ENCODE measurements at places on chromosomes 6 and 20. TPM values are rescaled to one million over a fixed set of nuclear protein-coding genes. Genes with fewer than 3 reads are reported as not detected.

- DNase-seq = no peak
Observed at GRCh38 chr20:25532015-25532751, 53.1 kb downstream of the NINL start.

GRCh38 chr6:43767553-43768505 is 2.2 kb upstream of the VEGFA start:
- DNase-seq = no peak

Gene CD24
- 7,557 TPM for total RNA-seq

DNA sequence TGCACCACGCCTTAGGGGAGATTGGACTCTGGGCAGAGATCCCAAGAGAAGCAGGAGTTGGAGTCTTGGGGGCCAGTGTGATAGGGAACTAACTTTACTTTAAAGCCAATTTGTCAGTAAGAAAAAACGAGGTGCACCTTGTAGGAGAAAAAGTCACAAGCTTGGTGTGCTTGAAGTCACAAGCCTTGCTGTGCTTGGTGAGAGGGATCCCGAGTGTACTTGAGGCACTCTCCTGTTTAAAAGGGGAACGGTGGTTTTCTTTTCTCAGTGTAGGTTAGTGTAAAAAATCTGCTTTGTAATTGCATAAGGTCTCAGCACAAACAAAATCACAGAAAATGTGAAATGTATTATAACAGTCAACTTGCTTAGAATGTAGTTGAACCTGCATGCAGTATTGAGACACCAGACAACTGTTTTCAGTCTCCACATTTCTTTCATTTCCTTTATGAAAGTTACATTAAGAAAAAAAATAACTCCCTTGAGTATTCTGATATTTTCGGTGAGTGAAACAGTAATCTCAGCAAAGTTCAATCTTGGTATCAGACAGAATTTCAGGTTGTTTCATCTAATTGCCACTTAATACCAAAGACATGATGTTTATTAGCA is 111.1 kb upstream of the DUSP22 start:
- no peak for DNase-seq

Gene SEMG1
- total RNA-seq = not detected

Gene PCNA
- total RNA-seq = 126 TPM

DNA sequence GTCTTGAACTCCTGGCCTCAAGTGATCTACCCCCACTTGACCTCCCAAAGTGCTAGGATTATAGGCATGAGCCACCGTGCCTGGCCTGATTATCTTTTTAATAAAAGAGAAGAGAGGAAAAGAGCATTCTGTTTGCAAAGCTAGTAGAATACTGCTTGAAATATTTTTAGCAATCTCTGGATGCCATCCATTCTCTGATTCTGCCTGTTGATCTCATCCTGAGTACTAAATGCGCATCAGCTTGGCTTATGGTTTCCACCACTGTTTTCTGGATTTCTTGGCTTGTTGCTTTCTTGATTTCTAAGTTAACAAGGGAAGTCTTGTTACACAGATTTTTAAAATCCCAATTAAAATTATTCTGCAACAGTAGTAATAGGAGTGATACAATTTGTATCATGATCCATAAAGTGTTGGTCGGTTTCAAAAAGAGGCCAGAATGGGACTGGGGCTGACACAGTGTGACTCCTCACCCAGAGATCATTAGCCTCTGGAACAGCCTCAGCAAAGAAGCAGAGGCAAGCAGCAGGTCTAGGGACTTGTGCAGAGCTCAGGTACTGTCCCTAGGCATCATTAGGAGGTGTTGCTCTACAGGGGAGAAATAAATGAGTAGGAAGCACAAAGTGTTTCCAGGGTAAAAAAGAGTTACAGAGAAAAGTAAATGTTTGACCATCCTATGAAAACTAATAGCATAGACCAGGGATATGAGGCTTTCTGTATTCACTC is 17.8 kb upstream of the SLC16A10 start:
- no peak for DNase-seq

Gene GRM4
- 0.05 TPM for total RNA-seq

GRCh38 chr6:126550323-126550722 is 210.4 kb downstream of the CENPW start:
- no peak for DNase-seq

DNA sequence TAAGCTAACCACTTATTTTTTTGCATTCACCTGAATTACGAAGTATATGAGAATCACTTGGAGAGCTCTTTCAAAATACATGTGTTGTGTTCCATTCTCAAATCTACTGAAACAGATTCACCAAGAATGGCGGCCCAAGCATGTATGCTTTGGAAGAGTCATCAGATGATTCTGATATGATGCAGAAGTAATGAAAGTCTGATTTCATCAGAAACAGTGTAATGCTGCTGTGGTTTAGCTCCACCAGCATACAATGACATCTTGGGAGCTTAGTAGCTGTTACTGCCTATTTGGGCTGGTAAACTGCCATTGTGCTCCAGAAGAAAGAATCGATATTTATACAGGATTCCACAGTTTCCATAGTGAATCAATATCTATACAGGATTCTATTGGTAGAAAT is 52.9 kb downstream of the UBR2 start:
- no peak for DNase-seq

GRCh38 chr20:5376228-5376627 is 59.5 kb upstream of the PROKR2 start:
- no peak for DNase-seq

Gene KIF13A
- 23.3 TPM for total RNA-seq

Gene MUCL3
- 0.17 TPM for total RNA-seq

DNA sequence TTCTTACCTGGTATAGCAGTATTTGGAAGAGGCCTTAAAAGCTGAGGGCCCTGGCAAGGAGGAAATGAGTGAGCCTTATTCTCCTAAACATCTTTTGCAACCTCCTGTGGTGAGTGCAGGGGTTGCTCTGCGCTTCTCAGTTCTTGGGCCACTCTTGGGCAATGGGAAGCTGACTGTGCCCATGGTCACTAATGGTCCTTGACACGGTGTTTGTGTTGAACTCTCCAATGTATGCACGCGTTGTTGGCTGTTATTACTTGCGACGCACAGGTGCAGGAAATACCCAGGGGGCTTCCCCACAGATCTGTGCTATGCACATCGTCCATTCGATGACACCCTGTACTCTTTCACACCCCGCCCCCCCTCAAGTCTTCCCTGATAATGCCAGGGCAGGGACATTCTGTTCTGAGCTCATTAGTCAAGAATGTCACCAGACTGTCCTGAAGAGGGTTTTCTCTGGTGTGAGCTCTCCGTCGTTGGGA is 79.7 kb downstream of the EDN1 start:
- peak; percentile 62 for DNase-seq

DNA sequence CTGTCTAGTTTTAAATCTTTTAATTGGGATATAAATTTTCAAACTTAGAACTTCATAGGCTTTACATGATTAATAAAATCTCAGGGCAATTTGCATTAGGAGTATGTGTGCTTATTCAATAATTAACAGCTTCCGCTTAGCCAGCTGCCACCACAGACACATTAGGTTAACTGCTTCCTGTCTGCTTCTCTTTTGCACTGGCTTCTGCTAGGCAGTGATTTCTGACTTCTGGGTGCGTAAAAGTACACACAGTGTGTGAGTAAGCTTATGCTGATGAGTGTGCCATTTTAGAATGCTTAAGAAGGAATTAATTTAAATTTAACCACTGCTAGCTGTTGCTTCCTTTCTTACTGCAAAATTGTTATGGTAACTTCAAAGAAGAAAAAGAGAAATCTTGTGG is 73.9 kb downstream of the F13A1 start:
- DNase-seq = peak; percentile 85

DNA sequence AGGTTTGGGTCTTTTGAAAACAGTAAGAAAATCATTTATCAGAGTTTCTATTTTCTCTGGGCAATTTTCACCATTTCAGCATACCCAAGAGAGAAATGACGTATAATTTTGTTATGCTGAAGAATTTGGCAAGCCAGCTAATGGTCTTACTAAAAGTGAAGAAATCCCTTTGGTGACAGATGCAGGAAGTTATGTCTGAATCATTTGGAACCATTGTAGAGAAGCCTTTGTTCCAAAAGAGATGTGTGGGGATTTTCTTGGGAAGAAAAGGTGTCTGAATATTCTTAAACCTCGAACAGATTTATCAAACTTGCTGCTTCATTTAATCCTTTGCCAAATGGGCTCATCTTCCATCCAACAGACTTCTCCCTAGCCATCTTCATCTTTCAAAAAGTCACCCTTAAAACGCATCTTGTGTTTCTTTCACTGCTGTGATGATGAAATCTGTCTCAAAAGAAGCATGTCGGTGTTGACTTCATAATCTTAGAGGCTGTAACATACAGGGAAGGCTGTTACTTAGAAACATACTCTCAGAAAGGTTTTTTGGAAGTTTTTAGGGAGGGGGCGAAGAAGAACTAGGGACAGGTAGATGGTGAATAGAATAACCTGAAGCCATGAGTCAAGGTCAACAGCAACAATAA is 39.5 kb downstream of the CITED2 start:
- peak; percentile 82 for DNase-seq

Gene SPAG4
- 37.0 TPM for total RNA-seq

DNA sequence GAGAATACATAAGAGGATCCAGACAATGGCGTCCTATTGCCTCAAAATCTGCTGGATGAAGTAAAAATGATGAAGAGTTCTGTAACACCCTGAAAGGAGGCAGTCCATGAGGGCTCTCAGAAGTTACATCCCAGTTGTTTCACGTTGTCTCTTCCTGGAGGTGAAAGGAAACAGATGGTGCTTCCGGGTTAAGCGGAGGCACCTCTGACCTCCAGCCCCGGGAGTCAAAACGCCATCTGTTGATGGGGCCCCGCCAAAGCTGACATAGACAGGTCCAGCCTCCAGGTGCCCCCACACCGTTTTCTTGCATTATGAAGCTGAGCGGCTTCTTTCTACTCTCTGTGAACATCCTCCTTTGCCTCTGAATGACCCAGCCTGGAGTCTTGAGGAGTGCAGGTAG is 9.5 kb downstream of the SEMG2 start:
- no peak for DNase-seq

DNA sequence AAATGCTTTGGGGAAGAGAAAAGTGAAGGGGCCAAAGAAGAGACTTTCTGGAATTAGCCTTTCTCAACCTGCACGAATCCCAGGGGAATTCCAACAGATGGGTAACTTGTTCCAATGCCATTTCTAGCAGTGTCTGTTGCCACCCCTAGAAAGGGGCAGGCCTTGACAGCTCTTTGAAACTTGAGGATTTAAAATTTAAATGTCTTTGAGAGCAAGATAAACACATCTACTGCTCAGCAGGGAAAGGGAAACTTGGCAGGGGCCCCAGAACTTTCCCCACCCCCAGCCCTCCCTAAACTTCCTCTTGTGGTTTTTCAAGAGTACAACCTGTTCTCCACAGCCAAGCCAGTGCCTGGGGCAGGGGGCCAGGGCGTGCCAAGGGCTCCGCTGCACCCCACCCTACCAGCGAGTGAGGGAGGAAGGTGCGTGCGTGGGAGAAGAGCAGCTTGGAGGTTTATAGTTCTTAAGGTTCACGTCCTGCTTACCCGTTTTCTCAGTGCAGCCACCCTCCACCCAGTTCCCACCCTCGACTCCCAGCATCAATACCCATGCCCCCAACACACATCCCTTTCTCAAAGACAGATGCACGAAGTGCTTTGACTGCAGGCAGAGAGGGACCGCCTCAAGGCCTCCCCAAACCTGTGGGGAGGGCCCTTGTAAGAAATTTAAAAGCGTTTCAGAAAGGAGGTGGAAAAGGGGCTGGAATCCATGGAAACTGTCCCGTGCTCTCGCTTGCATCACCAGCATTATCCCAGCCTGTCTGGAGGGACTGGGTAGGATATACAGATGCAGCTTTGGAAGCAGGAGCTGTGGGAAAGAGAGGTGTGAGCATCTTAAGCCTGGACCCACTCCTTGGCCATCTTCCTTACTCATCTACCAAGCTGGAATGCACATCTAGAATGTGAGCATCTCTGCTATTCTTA is 4.5 kb upstream of the TAF8 start:
- DNase-seq = peak; percentile 95

DNA sequence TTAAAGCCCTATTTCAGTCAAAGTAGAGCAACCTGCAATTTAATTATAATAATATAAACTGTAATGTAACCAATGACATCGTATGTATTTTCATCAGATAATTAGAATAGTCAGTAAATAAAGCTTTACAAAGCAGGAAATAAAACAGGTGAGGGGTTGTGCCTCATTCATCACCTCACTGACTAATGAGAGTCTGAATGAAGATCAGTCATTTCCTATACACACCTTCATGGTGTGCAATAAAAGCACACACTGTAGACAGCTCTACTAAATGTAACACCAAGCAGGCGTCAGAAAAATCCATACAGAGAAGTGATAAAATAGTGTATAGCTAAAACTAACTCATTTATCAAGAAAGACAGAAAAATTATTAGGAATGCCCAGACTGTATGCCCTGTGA is 105.9 kb downstream of the MAN1A1 start:
- no peak for DNase-seq

DNA sequence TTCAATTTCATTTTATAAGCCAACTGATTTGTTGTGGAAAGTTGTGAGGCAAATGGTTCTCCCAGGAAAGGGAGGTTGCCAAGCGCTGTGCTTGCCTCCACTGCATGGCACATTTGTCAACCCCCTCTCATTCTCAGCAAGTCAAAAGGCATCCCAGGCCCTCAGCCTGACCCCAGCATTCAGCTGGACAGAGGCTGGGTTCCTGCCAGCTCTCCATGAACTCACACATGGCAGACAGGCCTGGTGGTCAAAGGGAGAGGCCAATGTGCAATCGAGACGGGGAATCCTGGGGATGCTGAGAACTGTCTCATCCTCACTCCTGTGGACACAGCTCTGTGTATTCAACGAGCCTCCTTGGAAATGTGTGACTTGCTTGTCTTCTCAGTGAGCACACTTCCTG is 106.0 kb upstream of the CDH4 start:
- no peak for DNase-seq

GRCh38 chr20:5687884-5688283 is 62.3 kb upstream of the SHLD1 start:
- no peak for DNase-seq

DNA sequence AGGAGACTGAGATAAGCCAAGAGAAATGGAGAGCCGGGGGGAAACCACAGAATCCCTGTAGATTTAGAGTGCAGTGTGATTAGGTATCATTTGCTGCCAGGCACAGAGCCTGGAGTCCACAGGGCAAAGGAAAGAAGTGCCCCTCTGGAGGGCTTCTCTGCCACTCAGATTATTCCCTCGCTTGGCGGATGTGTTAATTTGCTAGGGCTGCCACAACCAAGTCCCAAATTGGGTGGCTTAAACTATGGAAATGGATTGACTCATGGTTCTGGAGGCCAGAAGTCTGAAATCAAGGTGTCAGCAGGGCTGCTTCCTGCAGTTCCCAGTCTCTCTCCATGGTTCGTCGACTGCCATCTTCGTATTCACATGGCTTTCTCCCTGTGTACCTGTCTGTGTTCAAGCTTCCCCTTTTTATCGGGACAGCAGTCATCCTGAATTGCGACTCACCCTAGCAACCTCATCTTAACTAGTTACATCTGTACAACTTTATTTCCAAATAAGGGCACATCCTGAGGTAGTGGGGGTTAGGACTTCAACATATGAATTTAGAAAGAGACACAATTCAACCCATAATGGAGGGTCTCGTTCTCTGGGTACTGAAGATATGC is 122.2 kb downstream of the ANKRD60 start:
- DNase-seq = no peak

DNA sequence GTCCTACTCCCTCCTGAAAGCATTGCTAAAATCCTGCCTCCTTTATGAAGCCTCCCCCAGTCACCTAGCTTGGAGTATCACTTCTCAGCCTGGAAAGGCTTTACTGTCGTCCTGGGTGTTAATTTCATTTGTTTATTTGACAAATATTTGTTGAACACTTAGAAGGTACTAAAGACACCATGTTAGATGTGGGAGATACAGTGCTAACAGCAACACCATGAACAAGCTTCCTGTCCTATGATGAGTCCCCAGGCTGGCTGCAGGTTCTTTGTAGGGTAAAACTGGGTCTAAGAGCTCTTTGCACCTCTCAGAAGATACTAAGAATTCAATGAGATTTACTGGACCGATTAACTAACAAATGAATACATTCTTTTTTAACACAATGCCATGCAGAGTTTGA is 109.2 kb upstream of the TMEM170B start:
- no peak for DNase-seq

Gene CFB
- total RNA-seq = 24.3 TPM
